HFFc6 (cell line): ENCODE measurements at places on chromosomes 6 and 20.

- H3K36me3 ChIP-seq: no peaks in the 10 kb centered on the region
- H3K4me1 ChIP-seq: no peaks in the 10 kb centered on the region
- peaks cover 2% of the 10 kb centered on the region; the same call in 1 of the 2 replicates for H3K27me3 ChIP-seq
- H3K4me3 ChIP-seq: no peak overlapping the region
Measured at GRCh38 chr20:15763366-15763765, 809.9 kb downstream of the KIF16B start.

DNA sequence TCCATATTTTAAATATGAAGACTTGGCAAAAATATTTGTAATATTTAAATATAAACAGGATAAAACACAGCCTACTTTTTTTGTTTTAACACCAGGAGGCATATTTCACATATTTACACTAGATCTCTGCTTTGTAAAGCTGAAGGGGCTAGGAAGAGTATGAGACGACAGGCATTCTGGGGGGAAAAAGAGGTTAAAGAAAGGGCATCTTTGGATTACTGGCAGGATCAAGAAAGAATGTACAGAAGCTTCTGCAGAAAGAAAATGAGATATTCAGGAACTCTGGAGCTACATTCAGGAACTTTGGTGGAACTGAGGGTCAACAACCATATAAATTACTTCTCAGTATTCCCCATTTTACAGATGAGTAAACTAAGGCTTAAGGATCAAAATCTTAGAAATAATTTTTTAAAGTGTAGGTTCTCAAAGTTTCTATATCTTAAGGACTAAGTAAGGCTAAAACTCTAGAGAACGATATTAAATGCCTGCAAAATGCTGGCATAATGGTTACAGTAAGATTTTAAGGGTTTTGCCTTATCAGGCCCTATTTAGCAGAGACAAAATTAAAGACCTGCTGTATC, 156.5 kb downstream of the CDK19 start:
- no peak overlapping the region for H3K4me3 ChIP-seq
- peaks cover 19% of the 10 kb centered on the region for H3K36me3 ChIP-seq
- peaks cover 1% of the 10 kb centered on the region for H3K27me3 ChIP-seq
- peaks cover 51% of the 10 kb centered on the region for H3K4me1 ChIP-seq
- H3K27ac ChIP-seq: no peak overlapping the region

- no peak for DNase-seq
- H3K36me3 ChIP-seq: no peaks in the 10 kb centered on the region
- peaks cover 29% of the 10 kb centered on the region for H3K27me3 ChIP-seq
- peaks cover 12% of the 10 kb centered on the region for H3K4me1 ChIP-seq
- H3K4me3 ChIP-seq: no peak overlapping the region
Measured at GRCh38 chr6:36266913-36267644, 2.8 kb upstream of the PNPLA1 start.

DNA sequence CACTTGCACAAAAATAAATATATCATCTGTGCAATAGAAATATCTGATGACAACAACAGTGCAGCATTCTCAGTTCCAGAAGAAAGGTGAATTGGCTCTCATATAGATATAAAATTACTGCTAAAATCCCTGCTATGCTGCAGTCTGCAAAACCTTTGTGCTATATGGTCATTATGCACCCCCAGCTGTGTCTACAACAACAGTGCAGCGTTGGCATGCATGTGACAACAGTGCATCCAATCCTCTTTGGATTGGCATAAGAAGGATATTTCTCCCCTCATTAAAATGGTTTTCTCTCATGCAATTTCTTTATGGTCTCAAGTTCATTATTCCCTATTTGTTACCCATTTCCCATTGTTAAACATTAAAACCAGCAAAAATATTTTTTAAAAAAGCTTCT, 23.1 kb downstream of the OR2B6 start:
- H3K4me3 ChIP-seq: no peak overlapping the region
- no peaks in the 10 kb centered on the region for H3K4me1 ChIP-seq
- H3K27me3 ChIP-seq: no peaks in the 10 kb centered on the region; the same call in 1 of the 2 replicates
- no peak for DNase-seq
- no peaks in the 10 kb centered on the region for H3K36me3 ChIP-seq
- no peak overlapping the region for H3K27ac ChIP-seq

- no peak overlapping the region for H3K27ac ChIP-seq
- DNase-seq: no peak
- no peaks in the 10 kb centered on the region; the same call in 1 of the 2 replicates for H3K27me3 ChIP-seq
- peaks cover 9% of the 10 kb centered on the region for H3K36me3 ChIP-seq
- no peak overlapping the region for H3K4me3 ChIP-seq
- peaks cover 46% of the 10 kb centered on the region for H3K4me1 ChIP-seq
Measured at GRCh38 chr20:23639490-23639958, 1.8 kb upstream of the CST3 start.

DNA sequence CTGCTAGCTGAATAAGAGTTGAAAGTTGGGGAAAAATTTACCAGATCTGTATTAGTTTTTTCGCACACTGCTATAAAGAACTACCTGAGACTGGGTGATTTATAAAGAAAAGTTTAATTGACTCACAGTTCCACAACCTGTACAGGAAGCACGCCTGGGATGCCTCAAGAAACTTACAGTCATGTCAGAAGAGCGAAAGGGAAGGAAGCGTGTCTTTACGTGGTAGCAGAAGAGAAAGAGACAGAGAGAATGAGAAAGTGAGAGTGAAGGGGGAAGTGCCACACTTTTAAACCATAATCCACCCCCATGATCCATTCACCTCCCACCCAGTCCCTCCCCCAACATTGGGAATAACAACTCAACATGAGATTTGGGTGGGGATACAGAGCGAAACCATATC, 79.6 kb downstream of the KHDC1L start:
- H3K4me1 ChIP-seq: no peaks in the 10 kb centered on the region
- peaks cover 17% of the 10 kb centered on the region for H3K36me3 ChIP-seq
- no peak for DNase-seq

GRCh38 chr20:53708129-53708968, 114.7 kb upstream of the ZNF217 start:
- H3K4me3 ChIP-seq: peak overlapping the region; percentile 73
- H3K36me3 ChIP-seq: no peaks in the 10 kb centered on the region
- peaks cover 39% of the 10 kb centered on the region for H3K4me1 ChIP-seq
- peak; percentile 71 for DNase-seq
- H3K27me3 ChIP-seq: no peaks in the 10 kb centered on the region
- H3K27ac ChIP-seq: peak overlapping the region; percentile 83

- peaks cover 6% of the 10 kb centered on the region; the same call in 1 of the 2 replicates for H3K4me1 ChIP-seq
- peaks cover 33% of the 10 kb centered on the region for H3K27me3 ChIP-seq
- DNase-seq: no peak
- no peak overlapping the region for H3K27ac ChIP-seq
- no peak overlapping the region for H3K4me3 ChIP-seq
Measured at GRCh38 chr6:31354864-31355582, 2.0 kb downstream of the HLA-B start.

GRCh38 chr6:130252527-130253237, 29.9 kb upstream of the SAMD3 start:
- no peak overlapping the region for H3K4me3 ChIP-seq
- H3K36me3 ChIP-seq: peaks cover 6% of the 10 kb centered on the region; the same call in 1 of the 2 replicates
- no peak overlapping the region for H3K27ac ChIP-seq
- no peaks in the 10 kb centered on the region for H3K4me1 ChIP-seq
- peaks cover 6% of the 10 kb centered on the region; the same call in 1 of the 2 replicates for H3K27me3 ChIP-seq

GRCh38 chr6:146590492-146590891, 8.3 kb upstream of the ADGB start:
- no peak overlapping the region for H3K4me3 ChIP-seq
- H3K36me3 ChIP-seq: no peaks in the 10 kb centered on the region
- H3K4me1 ChIP-seq: no peaks in the 10 kb centered on the region
- H3K27ac ChIP-seq: no peak overlapping the region
- H3K27me3 ChIP-seq: peaks cover 2% of the 10 kb centered on the region; the same call in 1 of the 2 replicates
- DNase-seq: no peak

DNA sequence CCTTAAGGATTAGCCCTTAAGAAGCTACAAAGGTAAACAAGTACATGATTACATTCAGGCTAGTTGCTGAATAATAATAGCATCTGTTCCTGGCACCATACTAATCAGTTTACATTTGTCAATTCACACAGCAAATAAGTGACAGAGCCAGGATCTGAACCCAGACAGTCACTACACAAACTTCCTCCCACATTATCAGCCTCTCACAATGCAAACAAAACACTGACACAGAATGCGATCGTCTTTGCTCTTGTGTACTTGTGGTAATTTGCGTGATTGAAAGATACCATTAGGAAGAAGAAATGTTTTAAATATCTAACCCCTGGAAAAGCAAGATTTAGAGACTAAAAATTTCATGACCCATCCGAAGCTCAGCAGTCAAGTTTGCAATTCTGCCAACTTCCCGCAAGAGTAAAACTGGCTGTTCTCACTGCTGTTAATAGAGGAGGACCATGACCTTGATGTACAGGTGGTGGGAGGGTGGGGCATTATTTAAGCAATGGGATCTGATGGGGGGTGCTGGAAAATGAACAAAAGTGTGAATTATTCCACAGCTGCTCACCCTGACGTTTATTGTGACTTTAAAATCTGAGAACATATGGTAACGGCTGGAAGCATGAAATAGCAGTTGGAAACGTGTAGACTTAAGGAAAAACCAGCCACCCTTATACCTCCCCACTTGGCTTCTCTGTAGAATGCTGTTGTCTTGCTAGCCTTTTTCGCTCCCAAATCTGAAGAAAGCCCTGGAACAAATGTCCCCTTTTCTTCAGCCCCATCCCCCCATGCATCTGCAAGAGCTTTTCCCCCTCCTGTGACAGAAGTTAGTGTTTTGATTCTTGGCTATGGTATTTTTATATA, 95.3 kb upstream of the ARMC2 start:
- H3K4me3 ChIP-seq: no peak overlapping the region
- no peak for DNase-seq
- no peaks in the 10 kb centered on the region; the same call in 1 of the 2 replicates for H3K36me3 ChIP-seq
- peaks cover 26% of the 10 kb centered on the region for H3K4me1 ChIP-seq
- H3K27me3 ChIP-seq: peaks cover 7% of the 10 kb centered on the region

DNA sequence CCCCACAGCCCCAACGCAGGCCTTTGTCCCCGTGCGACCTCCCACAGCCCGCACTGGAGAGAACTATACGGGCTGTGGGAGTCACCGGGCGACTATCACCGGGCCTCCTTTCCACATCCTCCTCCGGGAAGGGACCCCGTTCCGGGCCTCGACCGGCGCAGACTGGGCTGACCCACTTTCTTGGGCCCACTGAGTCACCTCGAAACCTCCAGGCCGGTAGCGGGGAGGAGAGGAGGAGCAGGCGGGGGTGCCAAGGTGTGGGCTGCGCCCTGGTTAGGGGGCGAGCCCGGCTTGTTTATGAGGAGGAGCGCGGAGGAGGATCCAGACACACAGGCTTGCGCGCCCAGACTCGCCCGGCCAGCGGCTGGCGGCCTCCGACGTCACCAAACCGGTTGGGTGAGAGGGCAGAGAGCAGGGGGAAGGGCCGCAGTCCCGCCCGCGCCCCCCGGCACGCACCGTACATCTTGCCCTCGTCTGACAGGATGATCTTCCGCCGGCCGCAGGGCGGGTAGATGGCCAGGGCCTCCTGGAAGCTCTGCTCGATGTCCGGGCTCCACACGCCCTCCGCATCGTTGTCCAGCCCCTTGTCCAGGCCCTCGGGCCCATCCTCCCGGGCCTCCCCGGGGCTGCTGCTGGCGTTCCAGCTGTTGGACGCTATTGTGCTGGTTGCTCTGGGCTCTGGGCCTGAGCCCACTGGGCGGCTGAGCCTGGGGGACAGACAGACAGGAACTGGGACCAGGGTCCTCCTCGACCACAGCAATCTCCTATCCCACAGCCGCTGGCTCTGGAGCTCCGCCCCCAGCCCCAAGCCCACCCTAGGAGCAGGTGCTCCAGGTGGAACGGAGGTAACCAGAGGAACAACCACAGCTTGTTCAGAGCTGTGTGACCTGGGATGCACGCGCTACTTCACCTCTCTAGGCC, 10.6 kb downstream of the TEAD3 start:
- H3K27ac ChIP-seq: peak overlapping the region; percentile 73
- no peak overlapping the region for H3K4me3 ChIP-seq
- DNase-seq: no peak
- H3K4me1 ChIP-seq: peaks cover 53% of the 10 kb centered on the region
- peaks cover 6% of the 10 kb centered on the region; the same call in 1 of the 2 replicates for H3K36me3 ChIP-seq

DNA sequence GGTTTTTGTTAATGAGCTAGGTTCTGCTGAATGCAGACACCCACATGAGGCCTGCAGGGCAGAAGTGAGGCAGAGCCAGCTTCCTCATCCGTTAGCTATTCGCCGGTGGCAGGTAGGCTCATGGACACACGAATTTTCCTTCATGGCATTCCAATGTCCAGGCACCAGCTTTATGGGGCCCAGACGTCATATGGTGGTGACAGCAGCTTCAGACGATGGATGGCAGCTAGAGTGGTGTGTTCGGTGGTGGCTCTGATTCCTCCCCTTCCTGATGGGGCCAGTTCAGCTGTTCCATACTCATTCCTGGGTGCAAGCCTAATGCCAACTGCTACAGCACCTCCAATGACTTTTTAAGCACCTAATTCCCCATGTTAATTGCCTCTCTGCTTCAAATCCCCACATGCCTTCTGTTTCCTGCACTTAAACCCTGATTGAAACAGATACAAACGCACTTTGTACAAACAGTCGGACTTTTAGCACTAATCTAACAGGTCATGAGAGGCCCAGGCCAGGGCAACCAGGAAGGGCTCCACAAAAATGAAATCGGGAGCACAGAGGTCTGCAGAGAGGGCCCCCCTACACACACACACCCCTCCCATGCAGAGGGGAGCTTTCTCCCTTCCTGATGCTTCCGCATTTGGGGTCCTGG, 35.7 kb upstream of the MLN start:
- peak overlapping the region; percentile 77 for H3K4me3 ChIP-seq
- DNase-seq: no peak
- H3K4me1 ChIP-seq: peaks cover 66% of the 10 kb centered on the region
- no peaks in the 10 kb centered on the region for H3K27me3 ChIP-seq
- H3K27ac ChIP-seq: peak overlapping the region; percentile 100

DNA sequence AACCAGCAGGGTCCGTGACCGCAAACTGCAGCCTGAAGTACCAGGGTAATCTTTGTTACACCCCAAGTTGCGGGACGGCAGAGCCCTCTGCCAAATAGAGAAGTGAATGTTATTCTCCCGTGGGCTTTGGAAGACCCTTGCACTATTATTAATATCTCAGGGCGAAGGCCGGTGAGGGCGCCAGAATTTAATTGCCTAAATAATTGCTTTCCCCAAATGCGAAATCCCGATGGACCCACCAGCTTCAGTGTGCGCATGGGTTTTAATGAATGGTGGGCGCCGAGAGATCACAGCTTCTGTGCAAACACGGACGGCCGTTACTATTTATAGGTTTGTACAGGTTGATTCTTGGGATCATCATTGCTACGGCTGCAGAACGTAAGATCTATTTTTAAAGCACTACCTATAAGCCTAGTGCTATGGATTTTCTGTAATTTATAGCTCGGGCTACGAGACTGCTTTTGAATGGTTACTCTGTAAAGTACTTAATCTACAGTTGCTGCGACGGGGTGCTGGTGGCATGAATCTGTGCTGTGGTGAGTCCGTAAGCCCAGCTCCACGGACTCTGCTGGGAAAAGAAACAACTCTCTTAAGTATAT, 15.2 kb upstream of the PHACTR3 start:
- DNase-seq: no peak
- H3K4me3 ChIP-seq: peak overlapping the region; percentile 49; the same call in 1 of the 2 replicates
- no peaks in the 10 kb centered on the region for H3K4me1 ChIP-seq
- H3K27me3 ChIP-seq: peaks cover 3% of the 10 kb centered on the region
- H3K27ac ChIP-seq: no peak overlapping the region

DNA sequence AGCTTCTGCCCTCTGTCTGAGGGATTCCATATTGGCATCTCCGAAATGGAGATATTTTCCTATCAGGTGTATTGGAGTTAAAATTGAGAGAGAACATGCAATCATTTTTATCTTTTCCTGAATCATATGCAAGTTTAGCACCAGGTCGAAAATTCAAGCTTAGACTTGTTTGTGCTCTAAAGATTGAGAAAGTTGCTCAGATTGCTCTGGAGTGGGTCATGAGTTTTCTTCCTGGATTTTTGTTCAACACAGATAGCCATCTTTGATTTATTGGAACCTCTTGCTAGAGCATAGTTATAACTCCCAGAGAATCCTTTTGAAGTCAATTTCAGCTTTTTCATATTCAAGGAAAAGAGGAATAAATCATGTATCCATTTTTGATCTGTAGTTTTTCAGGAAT, 373.5 kb upstream of the FLRT3 start:
- no peak overlapping the region for H3K27ac ChIP-seq
- 0 out of 2 replicates have a peak, but pooled peaks cover under 1% of the 10 kb centered on the region for H3K36me3 ChIP-seq
- no peaks in the 10 kb centered on the region for H3K27me3 ChIP-seq
- H3K4me1 ChIP-seq: no peaks in the 10 kb centered on the region
